Ureter (tissue), 1 donor: ENCODE measurements at places on chromosomes 2 and 18. TPM values are rescaled to one million over a fixed set of nuclear protein-coding genes. Genes with fewer than 3 reads are reported as not detected.

GRCh38 chr2:180219491-180219890, 212.4 kb upstream of the CWC22 start:
- no peak for DNase-seq

The C2orf72 gene
- 1.0 TPM for total RNA-seq

GRCh38 chr2:28624793-28625701, 126.6 kb upstream of the PPP1CB start:
- peak; percentile 80 for DNase-seq

The HJURP gene
- total RNA-seq, result 0.31 TPM

DNA sequence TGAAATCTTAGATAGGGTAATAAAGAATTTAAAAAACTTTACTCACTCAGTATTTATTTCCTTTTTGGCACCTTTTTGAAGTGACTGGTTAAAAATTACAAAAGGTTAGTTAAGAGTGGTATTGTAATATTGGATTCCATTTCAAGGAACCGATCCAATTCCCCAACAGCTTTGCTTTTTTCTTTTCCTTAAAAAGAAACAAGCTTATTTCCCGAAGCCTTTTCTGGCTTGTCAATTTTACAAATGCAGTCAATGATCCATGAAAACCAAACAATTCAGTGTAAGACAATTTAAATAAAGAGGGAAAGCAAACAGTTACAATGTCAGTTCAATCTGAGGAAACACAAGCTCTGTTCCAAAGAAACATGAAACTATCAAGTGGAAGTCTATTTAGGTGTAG, 200.2 kb downstream of the RIT2 start:
- no peak for DNase-seq

The SERPINB2 gene
- total RNA-seq, result not detected

DNA sequence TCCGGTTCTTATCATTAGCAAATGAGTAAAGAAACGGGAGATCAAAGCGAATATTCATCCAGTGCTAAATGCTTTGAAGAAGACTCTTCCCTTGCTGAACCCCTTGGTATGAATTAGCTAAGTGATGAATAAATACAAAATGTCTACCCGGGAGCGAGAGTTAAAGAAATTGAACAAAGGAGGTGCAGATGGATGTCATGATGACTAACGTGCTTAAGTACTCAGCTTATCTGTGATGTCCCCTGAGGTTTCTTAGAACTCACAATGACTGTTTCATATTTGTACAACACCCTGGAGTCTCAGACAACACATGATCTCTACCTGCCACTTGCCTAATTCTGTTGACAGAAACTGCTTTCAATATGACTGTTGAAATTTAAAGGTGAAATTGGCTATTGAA, 148.5 kb downstream of the TMEM200C start:
- no peak for DNase-seq

GRCh38 chr18:30987467-30988241, 54.9 kb downstream of the DSC3 start:
- DNase-seq, result peak; percentile 68

The MRPL19 gene
- 52.9 TPM for total RNA-seq

The BMP10 gene
- total RNA-seq, result not detected

The CDH2 gene
- 0.16 TPM for total RNA-seq

DNA sequence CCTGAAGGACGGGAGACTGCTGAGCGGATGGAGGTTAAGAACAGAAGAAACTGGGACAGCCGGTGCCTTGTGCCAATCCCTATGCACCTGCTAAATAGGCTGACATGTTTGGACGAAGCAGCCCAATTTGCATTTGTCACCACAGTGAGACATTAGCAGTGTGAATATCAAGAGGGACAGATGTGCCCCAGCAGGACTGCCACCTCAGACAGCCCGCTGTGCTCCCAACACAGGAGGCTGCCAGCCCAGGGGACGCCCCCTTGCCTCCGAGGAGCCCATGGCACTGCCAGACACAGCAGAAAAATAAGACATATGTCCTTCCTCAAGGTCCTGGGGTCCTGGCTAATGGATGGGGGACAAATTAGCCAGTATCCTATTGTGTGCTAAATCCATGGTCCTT, 306.7 kb upstream of the POU3F3 start:
- DNase-seq, result no peak

GRCh38 chr18:80210312-80211083, 36.8 kb downstream of the PARD6G start:
- DNase-seq, result no peak

DNA sequence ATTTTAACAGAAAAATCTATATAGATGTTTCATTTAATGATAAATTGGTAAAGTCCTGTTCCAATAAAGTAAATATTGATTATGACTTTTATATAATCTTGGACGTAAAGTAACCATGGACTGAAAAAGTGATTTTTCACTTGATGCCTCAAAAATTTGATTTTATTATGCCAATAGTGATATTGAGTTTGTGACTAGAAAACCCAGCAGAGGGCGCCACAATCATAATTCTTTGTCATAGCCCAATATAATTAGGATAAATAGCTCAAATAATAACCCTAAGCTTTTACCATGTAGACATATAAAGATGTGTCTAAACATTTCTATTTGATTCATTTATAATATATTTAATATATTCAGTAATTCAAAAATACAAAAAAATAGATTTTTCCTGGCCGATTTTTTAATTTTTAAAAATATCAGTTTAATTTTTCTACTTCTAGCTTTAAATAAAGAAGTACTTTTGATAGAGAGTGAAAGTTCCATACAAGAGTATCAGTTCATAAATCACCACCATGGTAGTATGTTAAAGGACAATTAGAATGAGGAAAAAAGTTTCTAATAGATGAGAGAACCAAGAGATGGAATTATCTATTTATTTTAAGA, 30.7 kb downstream of the CAMKMT start:
- no peak for DNase-seq

DNA sequence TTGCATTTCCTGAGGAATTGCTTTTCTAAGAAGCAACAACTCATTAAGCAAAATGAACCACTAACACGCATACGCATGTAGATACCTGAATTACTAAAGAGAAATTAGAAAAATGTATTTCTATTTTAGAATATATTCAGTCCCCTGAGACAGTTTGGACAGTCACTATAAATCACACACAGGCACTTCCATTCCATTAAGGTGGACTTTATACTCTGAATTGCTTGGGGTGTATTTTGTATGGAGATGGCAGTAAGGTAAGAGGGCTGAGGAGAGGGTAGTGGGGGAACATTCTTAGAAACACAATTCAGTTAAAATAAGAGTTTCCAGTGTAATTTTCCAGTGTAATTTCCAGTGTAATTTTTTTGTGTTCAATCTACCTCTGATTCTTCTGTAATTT, 1.8 kb downstream of the CCDC141 start:
- no peak for DNase-seq

- DNase-seq, result no peak
Measured at GRCh38 chr18:48795696-48796095, 155.1 kb downstream of the SMAD7 start.

- DNase-seq, result peak; percentile 45
Measured at GRCh38 chr2:164620873-164621763, at the start of gene GRB14. Gene GRB14 (minus strand): TSS chr2:164621482. CDS start chr2:164621309, 173 bp downstream.

- no peak for DNase-seq
Measured at GRCh38 chr18:21327101-21327500, 85.1 kb downstream of the GREB1L start.

- DNase-seq, result no peak
Measured at GRCh38 chr2:235981631-235982030, 186.6 kb downstream of the GBX2 start.

DNA sequence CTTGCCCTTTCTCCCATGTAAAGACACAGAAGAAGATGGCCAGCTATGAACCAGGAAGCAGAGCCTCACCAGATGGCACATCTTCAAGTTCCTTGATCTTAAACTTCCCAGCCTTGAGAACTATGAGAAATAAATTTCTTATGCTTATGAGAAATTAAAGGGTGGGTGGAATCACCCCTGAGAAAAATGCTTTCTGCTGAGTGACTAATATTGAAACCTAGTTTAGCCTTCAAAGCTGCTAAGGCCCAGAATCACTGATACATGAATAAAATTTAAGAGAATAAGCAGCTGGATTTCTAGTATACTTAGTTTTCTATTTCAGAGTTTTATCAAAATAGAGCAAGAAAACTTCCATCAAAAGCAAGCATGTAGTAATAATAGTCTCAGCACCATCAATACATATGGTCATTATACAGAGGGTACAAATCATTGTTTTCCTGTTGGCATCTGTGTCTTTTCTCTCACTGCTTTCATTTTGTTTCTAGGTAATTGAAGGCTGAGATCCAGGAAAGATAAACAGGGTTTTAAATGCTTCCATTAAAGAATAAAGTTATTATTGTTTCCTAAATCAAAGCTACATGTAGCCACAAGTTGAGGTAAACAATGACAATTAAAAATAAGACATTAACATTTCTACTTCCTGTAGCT, 53.3 kb upstream of the COL5A2 start:
- DNase-seq, result no peak

DNA sequence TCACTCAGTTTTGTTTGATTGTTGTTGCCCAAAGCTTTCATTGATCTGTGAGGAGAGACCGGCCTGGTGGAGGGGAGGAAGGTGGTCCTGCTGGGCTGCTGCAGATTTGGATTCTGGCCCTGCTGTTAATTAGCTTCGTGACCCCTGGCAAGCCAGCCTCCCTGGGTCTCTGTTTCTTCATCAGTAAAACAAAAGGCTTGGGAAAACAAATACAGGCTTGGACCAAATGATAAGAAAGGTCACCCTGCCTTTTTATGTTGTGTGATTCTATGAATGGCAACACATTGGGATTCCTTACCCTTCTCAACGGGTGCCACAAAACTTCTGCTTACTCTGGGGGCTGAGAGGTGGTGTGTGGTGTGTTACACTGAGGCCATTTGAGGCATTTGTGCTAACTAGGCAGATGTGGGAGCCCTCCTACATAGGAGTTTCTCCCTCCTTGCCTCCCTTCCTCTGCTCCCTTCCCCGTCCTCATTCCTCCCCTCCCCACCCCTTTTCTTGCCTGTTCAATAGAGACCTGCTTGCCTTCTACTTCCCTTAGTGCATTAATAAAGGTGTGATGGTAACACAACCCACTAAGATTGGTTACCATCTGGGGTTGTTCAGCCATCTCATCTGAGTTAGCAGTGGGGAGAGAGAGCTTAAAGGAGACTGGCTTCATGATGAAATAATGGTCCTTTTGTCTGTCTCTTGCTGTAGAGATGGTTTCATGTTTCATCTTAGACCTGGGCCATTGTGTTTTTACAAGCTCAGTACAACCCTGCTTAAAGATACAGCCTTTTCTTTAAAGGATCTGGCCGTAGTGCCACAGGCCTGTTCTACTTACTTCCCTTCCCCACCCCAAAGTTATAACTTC, 96.2 kb downstream of the TANC1 start:
- DNase-seq, result no peak

The VAMP8 gene
- total RNA-seq, result 165 TPM

GRCh38 chr2:21052044-21052443, 8.2 kb upstream of the APOB start:
- no peak for DNase-seq

The TNS1 gene
- 581 TPM for total RNA-seq

The FSHR gene
- not detected for total RNA-seq

The SLC9A4 gene
- 23.5 TPM for total RNA-seq

GRCh38 chr2:72682061-72682460, 143.8 kb downstream of the EXOC6B start:
- no peak for DNase-seq
